ENCODE measurements at places on chromosomes 6 and 20.

GRCh38 chr6:134299236-134299635 is 18.7 kb downstream of the SGK1 start:
- no peak for DNase-seq

GRCh38 chr20:3218307-3218988 is 9.2 kb downstream of the ITPA start:
- peak; percentile 96 for DNase-seq

- no peak for DNase-seq
Observed at GRCh38 chr6:20669571-20670314, 135.5 kb downstream of the CDKAL1 start.

DNA sequence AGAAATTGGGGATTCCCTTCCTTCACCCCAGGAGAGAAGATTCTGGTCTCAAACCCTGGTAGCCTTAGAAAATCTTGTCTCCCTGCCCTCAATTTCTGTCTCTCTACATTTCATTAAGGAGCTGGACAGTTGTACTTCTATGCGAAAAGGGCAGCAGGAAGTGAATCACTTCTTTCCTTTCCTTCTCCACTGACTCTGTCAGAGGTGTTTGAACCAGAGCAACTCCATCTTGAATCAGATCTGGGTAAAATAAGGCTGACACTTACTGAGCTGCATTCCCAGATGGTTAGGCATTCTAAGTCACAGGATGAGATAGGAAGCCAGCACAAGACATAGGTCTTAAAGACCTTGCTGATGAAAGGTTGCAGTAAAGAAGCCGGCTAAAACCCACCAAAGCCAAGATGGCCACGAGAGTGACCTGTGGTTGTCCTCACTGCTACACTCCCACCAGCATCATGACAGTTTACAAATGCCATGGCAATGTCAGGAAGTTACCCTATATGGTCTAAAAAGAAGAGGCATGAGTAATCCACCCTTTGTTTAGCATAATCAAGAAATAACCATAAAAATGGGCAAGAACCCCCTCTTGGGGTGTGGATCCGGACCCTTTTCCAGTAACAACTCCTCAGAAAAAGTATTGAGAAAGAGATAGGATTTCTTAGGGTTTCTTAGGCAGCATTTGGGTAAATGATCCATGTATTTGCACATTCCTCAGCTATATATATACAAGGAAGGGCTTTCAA is 95.8 kb upstream of the PLCB4 start:
- no peak for DNase-seq

GRCh38 chr6:139449611-139450000 is 75.2 kb upstream of the CITED2 start:
- no peak for DNase-seq

DNA sequence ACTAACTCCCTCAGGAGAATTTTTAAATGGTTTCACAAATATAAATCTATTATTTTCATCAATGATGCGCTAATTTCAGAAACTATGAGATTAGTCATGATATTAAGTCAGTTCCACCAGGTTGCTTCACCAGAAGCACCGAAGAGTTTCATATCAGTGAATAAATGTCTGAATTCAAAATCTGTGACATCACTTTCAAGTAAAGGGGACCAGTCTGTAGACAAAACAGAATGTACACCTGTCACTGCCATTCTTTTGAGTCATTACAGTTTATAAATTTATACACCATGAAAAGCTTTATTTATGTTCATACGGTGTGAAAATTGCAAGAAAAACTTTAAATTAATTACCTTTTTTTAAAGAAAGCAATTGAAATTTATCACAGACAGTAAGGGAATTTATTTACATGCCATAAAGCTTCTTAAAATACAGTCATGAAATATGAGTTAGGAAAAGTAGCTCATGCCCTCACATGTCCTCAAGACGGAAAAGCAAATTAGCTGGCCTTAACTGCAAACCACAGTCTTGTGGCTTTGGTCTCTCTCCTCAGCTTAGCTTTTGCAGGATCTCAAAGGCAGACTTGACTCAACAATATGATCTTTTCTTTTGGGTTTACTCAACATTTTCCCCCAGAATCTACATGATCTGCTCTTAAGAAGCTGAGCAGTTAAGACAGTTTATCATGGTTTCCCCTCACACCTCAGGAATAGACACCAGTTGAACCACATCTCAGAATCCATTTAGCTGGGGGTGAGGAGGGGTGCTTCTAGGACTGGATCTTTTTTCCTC is 177.7 kb upstream of the MCHR2 start:
- DNase-seq, result no peak

GRCh38 chr6:344816-345340 is 46.7 kb upstream of the IRF4 start:
- DNase-seq, result no peak

DNA sequence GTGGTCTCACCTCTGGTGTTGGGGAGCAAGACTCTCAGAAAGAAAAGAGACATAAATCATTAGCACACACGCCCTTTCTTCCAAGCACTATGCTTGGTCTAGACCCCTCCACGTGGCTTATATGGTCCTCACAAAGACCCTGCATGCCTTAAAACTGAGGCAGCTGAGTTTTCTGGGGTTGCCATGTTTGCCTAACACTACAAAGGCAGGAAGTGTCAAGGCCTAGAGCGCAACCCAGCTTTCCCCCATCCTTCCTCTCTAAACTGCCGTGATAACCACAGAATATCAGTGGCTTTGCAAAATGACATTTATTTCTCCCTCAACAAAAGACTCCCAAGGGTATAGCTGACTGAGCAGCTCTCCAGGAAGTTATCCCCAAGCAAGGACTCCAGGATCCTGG is 146.5 kb upstream of the TOP1 start:
- no peak for DNase-seq

DNA sequence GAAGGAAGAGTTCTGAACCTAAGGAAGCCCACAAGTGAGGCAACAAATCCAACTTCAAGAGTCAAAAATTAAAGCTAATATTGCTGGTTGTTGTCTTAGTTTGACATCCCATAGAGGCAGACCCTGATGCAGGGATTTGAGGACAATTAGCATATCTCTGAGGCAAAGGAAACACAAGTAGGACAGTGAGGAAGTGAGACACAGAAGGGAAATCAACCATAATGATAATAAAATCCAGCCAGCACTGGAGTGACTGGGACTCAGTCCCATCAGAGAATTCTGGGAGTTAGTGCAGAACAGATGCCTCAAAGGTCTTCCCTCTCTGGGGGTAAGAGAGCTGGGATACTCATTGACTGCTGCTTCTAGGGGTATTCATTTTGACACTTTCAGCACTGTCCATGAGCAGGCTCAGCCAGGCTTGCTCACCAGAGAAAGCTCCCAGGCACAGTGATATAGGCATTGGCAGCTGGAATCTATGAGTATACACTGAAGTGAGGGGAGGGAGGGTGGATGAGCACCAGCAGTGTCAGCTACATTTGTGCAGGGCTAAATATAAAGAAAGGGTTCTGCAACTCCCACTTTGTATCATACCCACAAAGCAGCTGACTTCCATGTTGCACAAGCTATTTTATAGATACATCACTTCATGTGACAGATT is 43.4 kb upstream of the SPTLC3 start:
- DNase-seq, result no peak

DNA sequence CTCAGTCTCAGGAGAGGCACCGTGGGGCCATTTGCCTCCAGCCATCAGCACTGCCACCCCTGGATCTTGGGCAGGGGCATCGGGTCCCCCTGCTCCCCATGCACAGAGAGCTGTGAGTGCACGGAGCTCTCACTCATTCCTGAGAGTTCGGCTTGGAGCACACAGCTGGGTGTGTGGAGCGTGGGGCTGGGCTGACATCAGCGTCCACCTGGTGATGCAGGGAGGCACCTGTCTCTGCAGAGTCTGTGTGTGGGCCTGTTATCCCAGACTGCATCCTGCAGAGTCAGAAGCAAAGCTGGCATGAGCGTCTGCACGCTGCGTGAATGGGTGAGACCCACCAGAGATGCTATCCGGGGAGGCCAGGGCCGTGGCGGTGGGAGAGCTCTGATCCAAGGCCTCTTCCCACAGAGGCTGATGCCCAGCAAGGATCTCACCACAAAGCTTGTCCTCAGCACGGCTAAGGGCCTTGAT is 248.8 kb upstream of the AFDN start:
- peak; percentile 12 for DNase-seq

DNA sequence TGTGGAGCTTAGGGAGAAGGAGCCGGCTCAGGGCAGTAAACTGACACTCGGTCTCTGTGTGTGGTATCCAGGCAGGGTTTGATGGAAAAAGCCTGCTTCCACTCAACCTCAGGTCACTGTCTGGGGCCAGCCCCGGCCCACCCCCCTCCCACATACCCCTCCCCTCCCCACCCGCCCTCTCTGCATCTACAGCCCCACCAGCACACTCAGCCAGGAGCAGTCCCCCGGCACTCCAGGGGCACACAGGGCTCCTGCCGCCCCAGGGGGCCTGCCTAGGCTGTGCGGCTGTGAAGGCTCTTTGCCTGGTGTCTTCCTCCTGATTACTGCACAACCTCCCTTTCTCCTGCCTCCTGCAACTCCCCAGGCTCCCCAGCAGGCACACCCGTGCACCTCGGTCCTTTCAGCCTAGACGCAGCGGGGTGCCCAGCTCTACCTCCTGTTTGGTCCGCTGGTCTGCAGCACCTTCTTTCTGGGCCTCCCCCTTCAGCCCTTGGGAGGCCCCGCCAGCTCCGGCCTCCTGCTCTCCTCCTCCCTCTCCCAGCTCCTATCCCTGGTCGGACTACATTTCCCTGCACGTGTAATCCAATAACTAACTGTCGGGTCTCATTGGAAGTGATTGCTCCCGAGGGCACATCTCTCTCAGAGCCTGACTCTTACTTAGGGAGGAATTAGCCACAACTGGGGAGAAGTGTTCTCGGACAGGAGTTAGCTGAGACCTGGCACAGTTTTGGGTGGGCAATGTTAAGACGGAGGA is 1.3 kb upstream of the FOXF2 start:
- no peak for DNase-seq

- no peak for DNase-seq
Observed at GRCh38 chr6:95660544-95660943, 83.2 kb downstream of the MANEA start.

DNA sequence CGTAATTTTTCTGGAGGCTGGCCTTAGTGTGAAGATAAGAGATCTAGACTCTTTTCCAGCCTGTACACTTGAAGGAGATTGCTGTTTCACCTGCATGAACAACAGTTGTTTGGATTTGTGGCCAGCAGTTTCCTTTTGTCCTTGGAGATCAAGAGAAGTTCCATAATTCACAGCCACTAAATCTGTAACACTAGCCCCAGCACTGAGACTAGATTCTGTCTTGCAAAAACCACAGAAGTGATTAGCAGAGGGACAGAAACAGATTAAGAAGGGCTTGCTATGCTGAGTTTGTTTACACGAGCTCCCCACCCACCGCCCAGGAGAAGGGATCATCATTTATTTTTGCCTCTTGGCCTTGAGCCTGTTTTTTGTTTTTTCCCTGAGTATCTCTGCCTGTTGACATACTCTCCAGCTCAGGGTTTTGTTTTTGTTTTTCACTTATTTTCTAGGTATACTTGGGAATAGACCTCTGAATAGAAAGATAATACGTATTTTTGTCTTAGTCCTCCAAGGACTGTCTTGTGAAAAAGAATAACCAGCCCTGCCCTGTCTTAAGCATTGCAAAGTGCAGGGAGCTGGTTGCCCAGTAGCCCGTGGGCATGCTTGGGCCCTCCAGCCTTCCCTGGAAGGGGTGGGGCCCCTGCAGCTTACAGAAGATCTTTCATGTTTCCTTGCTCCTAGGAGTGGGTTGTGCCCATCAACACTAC is 93.1 kb upstream of the SOX4 start:
- DNase-seq, result no peak

DNA sequence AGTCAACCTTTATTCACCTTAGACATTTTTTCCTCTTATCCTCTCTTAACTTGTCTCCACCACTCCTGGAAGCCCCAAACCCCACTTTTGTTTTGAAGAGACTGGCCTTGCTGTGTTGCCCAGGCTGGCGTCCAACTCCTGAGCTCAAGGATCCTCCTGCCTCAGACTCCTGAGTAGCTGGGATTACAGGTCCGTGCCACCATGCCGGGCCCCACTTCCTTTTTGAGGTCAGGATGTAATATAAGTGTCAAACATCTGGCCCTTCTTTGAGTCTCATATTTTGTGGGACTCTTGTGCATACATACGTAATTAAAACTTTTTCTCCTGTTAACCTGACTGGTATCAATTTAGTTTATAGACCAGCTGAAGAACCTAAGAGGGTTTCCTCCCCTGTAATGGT is 1.4 kb upstream of the CDK19 start:
- no peak for DNase-seq

DNA sequence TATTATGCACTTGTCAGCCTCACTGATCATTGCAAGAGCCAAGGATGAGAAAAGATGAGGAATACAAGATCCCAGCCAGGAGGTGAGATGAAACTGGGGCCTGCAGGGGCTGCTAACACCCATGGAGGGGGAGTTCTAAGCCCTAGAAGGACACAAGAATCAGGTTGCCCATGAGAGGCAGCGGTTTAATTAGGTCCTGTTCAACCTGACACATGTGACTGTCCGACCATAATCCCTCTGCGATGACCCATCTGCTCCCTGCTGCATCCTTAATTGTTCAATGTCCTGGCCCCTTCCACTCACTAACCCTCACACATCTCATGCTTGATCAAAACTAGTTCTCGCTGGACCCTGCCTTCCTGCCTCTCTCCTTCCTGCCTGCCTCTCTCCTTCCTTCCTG is 52.2 kb upstream of the NNAT start:
- DNase-seq, result no peak

GRCh38 chr6:152571943-152572337 is 65.2 kb downstream of the SYNE1 start:
- no peak for DNase-seq

GRCh38 chr20:33636776-33637175 is 25.4 kb upstream of the C20orf144 start:
- no peak for DNase-seq

GRCh38 chr6:7050872-7051779 is 56.6 kb upstream of the RREB1 start:
- peak; percentile 76 for DNase-seq

GRCh38 chr20:37541326-37541725 is 13.7 kb upstream of the BLCAP start:
- no peak for DNase-seq

DNA sequence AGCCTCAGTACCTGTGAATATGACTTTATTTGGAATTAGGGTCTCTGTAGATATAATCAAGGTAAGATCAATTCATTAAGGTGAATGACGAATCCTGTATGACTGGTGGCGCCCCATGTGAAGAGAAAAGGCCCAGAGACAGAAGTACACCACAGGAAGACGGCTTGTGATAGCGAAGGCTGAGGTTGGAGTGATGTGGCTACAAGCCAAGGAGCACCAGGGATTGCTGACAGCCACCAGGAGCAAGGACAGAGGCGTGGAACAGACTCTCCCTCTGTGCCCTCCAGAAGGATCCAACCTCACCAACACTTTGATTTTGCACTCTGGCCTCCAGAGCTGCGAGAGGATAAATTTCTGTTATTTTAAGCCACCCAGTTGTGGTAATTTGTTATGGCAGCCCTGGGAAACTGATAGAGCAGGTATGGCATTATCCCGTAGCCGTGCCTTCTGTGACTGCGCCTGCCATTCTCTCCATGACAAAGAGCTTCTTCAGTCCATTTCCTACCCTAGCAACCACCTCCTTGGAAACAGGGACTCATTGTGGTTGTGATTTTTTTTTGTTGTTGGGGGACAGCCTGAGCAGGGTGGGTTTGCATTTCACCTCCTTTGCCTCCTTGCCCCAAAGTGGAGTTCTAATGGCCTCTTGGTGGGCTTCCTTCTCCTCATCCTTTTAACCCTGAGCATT is 29.6 kb downstream of the PTK7 start:
- DNase-seq, result no peak

- DNase-seq, result no peak
Observed at GRCh38 chr6:141195251-141195832, 937.4 kb upstream of the GJE1 start.

GRCh38 chr6:14957355-14958059 is 288.4 kb upstream of the JARID2 start:
- no peak for DNase-seq

- DNase-seq, result no peak
Observed at GRCh38 chr20:61735503-61735785, 330.2 kb downstream of the TAF4 start.
